ENCODE measurements at places on chromosomes 13 and 19.

GRCh38 chr13:112572366-112572765 lies 15.6 kb downstream of the TUBGCP3 start:
- DNase-seq: no peak

DNA sequence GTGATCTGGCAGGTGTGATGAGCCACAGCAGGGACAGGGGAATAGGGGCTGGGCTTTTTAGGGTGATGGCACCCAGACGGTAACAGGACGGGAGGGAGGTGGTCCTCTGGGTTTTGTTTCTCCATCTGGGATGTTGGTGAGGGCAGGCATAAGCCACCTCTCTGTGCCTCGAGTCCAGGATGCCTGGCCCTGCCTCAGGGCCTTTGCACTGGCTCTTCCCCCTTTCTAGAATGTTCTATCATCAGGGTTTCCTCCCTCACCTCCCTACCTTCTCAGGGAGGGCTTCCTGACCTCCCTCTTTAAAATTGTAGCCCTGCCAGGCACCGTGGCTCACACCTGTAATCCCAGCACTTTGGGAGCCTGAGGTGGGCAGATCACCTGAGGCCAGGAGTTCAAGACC lies 6.6 kb downstream of the CERS4 start:
- no peak for DNase-seq

- no peak for DNase-seq
Measured at GRCh38 chr13:73000027-73000674, 58.7 kb upstream of the KLF5 start.

DNA sequence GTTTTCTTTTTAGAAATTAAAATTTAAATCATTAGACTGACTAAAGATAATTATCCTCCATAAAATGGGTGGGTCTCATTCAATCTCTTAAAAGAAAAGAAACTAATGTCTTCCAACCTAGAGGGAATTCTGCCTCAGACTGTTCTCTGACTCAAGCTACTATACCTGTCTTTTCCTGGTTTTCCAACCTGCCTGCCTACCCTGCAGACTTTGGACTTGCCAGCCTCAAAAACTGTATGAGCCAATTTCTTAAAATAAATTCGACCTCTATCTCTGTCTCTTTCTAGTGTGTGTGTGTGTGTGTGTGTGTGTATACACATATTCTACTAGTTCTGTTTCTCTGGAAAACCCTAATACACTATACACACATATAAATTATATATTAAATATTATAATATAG lies 847.3 kb downstream of the PCDH17 start:
- DNase-seq: no peak

DNA sequence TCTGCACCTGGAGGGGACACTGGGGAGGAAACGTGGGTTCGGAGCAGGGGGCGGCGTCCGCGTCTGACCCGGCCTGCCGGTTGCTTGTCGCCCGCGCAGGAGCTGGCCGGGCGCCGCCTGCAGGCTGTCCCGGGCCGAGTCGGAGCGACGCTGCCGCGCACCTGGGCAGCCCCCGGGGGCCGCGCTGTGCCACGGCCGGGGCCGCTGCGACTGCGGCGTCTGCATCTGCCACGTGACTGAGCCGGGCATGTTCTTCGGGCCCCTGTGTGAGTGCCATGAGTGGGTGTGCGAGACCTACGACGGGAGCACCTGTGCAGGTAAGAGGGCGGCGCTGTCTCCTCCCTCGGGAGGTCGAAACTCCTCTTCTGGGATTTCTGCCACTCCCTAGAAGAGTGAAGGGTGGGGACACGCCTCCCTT lies 1.3 kb downstream of the ITGBL1 start:
- no peak for DNase-seq

DNA sequence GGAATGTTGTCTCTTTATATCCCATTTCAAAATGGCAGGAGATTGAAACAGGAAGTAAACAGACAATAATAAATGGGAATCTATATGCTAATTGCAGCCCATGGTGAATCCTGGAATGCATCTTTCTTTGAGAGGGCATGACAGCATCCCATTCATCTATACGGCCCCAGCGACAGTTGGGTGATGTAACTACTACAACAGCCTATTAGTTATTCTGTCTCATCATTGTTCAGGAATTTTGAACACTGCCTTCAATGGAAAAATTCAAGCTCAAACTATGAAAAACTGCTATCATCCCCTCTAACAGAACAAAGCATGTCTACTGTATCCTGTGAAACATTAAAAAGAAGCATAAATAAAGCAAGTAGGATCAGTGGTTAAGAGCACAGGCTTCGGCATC lies 262.1 kb downstream of the DCT start:
- no peak for DNase-seq

DNA sequence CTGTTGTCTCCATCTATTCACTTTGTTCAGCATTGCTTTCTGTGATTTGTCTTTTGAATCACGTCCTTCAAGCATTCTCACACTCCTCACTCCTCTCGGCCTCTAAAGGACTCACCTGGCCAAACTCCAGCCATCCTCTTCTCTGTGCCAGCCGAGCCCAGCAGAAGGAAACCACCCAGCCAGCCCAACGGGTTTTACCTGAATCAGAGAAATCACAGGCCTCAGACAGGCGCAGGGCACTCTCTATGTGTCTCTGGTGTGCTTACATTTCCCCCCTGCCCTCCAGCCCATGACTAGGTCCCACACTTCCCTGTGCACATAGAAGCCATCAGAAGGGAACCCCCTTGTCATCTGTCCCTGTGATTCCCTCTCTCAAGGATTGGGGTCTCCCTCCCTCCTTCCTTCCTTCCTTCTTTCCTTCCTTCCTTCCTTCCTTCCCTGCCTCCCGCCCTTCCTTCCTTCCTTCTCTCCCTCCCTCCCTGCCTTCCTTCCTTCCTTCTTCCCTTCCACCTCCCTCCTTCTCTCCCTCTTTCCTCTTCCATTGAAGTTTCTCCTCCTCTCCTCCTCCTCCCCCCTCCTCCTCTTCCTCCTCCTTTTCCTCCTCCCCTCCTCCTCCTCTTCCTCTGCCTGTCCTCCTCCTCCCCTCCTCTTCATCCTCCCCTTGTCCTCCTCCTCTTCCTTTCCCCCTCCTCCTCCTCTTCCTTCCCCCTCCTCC lies 8.8 kb upstream of the ZNF541 start:
- no peak for DNase-seq

- no peak for DNase-seq
Measured at GRCh38 chr13:110309661-110310524, 2.8 kb downstream of the COL4A2 start.

- no peak for DNase-seq
Measured at GRCh38 chr19:10338940-10339339, 484 bp downstream of the ICAM3 start.

DNA sequence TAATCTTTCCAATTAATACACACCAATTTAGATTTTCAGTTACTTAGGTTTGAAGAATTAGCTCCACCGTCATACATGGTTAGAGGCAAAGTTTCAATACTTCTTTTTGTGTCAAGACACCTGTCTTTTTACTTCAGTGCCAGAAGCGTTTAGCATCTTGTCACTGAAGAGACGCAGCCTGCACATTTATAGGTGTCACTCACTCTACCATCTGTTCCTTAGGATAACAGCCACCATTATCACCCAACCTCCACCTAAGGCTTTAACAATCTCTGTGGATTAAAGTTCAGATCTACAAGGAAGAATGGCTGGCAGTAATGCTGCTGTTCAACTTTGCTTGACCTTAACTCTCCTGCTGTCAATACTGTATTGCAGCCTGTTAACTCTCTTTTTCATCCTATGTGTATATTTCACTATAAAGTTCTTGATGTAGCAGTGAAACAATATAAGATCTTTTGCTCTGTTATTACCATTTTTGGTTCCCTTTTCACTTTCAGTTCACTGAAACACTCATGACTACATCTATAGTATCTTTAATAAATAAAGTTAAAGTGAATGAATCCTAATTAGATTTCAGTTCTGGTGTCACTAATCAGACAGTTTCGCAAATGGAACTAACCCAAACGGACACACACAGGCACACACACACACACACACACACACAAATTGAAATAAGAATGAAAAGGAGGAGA lies 435.6 kb downstream of the PCDH9 start:
- no peak for DNase-seq

GRCh38 chr19:53775524-53775923 lies 48.6 kb downstream of the NLRP12 start:
- DNase-seq: no peak

- DNase-seq: no peak
Measured at GRCh38 chr19:35293363-35293739, 1.4 kb downstream of the MAG start.

GRCh38 chr19:43438291-43439031 lies 23.8 kb downstream of the TEX101 start:
- DNase-seq: no peak

- no peak for DNase-seq
Measured at GRCh38 chr13:111347438-111347837, 27.0 kb downstream of the TEX29 start.

GRCh38 chr13:21402586-21403307 lies 56.4 kb downstream of the ZDHHC20 start:
- DNase-seq: peak; percentile 26

DNA sequence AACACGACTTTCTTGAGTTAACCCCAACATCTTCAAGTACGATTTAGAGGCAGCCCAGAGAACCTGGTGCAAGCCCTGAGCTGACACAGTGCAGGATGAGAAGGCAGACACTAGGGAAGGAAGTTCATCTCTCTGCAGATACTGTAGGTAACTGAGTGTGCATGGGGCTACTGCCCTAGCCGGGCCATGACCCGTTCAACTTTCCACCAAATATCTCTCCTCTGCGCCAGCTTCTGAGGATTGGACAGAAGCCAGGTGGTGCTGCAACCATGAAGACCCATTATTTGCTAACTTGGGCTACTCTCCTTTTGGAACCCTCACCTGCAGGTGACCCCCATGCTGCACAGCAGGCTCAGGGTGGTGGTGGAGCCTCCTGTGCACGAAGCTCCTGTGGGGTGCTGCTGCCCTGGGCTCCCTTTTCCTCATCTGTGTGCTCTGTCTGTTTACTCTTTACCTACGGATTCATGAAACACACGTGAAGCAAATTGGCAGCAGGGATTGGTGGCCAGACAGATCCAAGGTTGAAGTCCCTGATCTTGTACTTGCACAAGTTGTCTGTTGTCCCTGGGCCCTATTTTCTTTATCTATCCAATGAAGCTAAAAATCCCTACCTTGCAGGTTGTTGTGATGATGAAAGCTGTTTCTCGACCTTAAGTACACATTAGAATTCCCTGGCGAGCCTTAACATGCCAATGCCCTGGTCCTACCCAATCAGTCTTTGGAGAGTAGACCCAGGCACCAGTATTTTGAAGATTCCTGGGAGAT lies 227.8 kb downstream of the LACC1 start:
- no peak for DNase-seq

DNA sequence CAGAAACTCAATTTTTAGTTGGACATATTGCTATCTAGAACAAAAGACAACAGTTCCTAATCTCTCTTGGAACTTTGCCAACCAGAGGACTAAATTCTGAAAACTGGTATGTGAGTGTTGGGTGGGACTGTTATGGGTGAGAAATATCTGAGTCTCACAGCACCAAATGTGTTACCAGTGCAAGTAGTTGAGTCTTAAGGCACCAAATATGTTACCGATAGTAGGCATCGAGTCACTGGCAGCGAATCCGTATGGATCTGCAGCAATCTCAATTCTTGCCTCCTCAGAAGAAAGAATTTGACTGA lies 575.2 kb downstream of the DACH1 start:
- no peak for DNase-seq

DNA sequence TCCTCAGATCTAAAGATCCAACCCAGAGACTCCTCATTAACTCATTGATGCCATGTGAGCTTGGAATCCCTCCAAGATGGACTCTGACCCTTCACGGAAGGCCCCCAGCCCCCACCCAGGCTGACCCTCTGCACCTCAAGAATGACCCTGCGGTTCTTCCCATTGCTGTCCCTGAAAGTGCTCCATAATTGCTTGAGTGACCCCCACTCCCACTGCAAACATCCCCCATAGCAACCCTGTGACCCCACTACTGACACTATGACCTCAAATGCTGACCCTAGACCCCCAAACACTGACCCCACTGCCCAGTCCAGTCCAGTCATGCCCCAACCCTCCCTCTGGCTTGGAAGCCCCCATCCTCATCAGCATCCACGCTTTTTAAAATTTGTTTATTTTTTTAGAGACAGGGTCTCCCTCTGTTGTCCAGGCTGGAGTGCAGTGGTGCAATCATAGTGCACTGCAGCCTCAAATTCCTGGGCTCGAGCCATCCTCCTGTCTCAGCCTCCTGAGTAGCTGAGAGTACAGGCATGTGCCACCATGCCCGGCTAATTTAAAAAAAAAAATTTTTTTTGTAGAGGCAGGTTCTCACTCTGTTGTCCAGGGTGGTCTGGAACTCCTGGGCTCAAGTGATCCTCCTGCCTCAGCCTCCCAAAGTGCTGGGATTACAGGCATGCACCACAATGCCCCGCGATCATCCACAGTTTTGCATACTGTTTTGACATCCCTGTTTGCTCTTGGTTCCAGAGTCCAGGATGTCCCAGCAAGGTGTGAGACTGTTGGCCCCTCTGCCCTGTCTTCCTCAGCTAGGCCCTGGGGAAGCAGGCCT lies 855 bp downstream of the LYL1 start:
- DNase-seq: no peak

DNA sequence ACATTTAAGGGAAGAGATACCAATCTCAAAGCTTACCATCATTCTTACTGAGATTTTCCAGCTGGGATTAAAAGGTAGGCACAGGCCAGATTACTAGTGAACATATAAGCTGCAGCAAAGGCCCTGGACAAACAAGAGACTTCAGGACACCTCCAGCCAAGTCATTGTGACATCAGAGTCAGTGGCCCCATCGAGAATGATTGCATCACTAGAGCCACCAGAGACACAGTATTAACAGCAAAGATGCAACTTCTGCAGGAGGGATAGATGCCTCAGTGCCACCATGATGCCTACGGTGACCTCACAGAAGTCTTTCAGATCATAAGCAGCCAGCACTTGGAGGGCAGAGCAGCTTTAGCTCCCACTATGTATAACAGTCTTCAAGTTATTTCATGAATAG lies 8.6 kb downstream of the RUBCNL start:
- DNase-seq: no peak

- DNase-seq: no peak
Measured at GRCh38 chr13:95406176-95406575, 104.9 kb upstream of the ABCC4 start.

DNA sequence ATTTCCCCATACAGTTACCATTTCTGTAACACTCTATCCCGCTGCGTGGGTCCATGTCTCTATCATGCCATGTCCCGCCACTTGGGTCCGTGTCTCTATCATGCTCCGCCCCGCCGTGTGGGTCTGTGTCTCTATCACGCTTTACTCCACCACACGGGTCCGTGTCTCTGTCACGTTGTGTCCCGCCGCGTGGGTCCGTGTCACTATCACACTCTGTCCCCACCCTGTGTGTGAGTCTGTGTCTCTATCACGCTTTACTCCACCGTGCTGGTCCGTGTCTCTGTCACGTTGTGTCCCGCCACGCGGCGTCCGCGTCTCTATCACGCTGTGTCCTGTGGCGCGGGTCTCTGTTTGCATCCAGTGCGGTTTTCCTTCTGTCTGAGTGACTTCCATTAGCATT lies 11.6 kb downstream of the ADPRHL1 start:
- DNase-seq: no peak
